ENCODE measurements at places on chromosomes 2 and 18.

DNA sequence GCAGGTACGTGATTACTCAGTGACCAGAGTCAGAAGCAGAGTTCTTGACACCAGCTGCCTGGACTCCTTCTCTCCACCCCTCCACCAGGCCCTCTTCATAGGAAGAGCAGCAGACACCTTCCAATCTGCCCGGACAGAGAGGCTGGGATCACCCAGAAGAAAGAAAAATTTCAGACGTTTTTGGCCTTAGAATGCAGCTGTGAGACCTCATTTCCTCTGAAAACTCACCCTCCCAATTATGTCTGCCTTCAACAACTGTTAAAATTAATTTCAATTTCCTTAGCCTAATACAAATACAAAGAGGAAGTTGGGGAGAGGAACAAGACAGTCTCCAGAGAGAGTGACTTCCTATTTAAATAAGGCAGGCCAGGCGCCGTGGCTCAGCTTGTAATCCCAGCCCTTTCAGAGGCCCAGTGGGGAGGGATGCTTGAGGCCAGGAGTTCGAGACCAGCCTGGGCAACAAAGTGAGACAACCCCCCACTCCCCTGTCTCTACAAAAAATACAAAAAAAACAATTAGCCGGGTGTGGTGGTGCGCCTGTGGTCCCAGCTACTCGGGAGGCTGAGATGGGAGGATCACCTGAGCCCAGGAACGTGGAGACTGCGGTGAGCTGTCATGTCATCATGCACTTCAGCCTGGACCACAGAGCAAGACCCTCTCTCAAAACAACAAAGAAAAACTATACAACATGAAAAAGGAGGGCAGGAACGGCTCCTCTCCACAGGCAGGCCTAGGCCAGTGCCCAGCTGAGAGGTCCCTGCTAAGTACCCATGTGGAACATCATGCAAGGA, 1.6 kb downstream of the SLC66A2 start:
- no peak for DNase-seq

- DNase-seq, result peak; percentile 17
These were observed 143.3 kb upstream of the KLHL29 start for GRCh38 chr2:23241611-23242245.

GRCh38 chr2:221571551-221572218, 419 bp downstream of the EPHA4 start:
- peak; percentile 30 for DNase-seq

GRCh38 chr18:69636529-69637301, 236.0 kb downstream of the DOK6 start:
- DNase-seq, result no peak

- no peak for DNase-seq
These were observed 211.1 kb downstream of the PTPRM start for GRCh38 chr18:7778181-7778580.

- DNase-seq, result peak; percentile 31
These were observed 57.6 kb downstream of the NPAS2 start for GRCh38 chr2:100877555-100877954.

GRCh38 chr18:551404-552061, 28.6 kb upstream of the CETN1 start:
- DNase-seq, result no peak

- DNase-seq, result no peak
These were observed 109.9 kb upstream of the CD302 start for GRCh38 chr2:159907909-159908308.

DNA sequence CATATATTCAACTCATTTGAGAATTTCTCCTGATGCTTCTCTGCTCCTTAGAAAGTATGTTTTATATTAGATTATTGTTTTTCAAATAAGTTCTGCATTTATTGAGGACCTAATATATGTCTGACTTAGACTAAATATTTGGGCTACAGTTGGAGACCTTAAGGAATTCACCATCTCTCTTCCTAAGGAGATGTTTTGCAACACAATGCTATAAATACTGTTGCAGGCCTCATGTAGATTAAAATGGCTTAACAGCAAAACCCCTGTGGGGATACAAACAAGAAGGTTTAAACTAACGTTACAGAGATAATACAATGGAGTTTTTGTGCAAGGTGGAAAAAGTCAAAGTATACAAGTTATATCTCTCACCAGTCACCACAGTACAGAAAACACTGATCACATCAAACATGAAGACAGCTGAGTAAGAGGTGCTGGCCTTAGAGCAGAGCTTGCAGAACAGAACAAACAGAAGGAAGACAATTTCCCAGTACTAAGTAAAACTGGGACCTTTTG, 20.1 kb upstream of the BMPR2 start:
- DNase-seq, result no peak

- DNase-seq, result no peak
These were observed 60.9 kb downstream of the HDAC4 start for GRCh38 chr2:239339726-239340601.

GRCh38 chr18:25144820-25145219, 207.1 kb downstream of the ZNF521 start:
- no peak for DNase-seq

- DNase-seq, result no peak
These were observed 79.7 kb upstream of the MAP4K4 start for GRCh38 chr2:101617796-101618195.

- DNase-seq, result no peak
These were observed 92.5 kb upstream of the IL1R2 start for GRCh38 chr2:101899265-101899664.

- DNase-seq, result no peak
These were observed 69.4 kb upstream of the DSC1 start for GRCh38 chr18:31232013-31232412.

GRCh38 chr2:190696792-190697398, 48.0 kb downstream of the NAB1 start:
- no peak for DNase-seq

DNA sequence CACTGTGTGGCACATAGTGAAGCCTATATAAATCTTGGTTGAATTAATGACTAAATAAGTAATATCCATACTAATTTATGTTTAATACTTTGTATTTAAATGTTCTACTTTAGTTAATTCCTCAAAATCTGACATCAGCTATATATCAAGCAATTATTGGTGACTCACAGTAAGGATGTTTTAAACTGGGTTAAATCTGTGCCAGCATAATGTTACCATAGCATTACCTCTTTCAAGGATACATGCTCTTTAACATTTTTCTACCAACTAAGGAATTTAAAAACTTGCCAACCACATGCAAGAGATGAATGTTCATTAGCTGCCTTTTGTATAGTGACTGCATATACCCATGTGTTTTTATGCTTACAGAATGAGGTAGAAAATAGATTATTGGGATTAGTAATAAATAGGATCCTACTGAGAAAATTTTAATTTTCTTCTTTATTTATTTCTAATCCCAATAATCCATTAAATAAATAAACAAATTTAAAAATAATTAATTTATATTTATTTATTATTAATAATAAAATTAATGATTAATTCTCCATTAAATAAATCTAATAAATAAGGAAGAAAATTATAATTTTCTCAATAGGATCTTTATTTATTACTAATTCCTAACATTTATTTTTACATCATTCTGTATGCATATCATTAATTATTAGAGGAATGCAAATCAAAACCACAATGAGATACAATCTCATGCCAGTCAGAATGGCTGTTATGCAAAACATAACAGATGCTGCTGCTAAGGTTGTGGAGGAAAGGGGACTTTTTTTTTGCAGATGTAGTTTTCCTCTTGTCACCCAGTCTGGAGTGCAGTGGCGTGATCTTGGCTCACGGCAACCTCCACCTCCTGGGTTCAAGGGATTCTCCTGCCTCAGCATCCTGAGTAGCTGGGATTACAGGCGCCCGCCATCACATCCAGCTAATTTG, 410.7 kb upstream of the DSEL start:
- no peak for DNase-seq

GRCh38 chr2:217873371-217873770, 129.4 kb downstream of the TNS1 start:
- no peak for DNase-seq

DNA sequence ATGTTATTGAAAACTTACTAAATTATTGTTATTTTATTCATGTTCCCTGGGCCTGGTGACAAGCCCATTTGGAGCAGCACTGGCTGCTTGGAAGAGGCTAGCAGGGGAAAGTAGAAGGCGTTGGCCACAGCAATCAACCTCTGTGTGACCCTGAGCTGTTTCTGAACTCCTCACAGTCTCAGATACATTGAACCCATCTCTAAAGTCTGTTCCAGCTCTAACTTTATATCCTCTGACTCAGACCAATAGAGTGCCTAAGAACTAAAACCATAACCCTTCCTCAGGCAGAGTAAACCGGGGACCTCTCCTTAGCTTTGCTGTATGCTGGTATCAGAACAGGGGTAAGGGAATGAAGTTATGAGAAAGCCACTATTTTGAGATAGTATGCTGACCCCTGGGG, 96.4 kb upstream of the NOL4 start:
- DNase-seq, result no peak

- DNase-seq, result peak; percentile 61
These were observed 87.3 kb downstream of the HNRNPLL start for GRCh38 chr2:38515155-38516074.

DNA sequence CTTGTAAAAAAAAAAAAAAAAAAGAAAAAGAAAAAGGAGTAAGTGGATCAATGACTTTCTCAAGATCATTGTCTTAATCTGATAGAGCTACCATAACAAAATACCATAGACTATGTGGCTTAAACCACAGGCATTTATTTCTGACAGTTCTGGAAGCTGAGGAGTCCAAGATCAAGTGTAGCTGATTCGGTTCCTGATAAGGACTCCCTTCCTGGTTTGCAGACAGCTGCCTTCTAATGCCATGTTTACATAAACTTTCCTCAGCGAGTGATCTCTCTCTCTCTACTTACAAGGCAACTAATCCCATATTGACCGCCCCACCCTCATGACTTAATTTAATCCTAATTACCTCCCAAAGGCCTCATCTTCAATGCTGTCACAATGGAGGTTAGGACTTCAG, 36.5 kb upstream of the SIX2 start:
- no peak for DNase-seq

DNA sequence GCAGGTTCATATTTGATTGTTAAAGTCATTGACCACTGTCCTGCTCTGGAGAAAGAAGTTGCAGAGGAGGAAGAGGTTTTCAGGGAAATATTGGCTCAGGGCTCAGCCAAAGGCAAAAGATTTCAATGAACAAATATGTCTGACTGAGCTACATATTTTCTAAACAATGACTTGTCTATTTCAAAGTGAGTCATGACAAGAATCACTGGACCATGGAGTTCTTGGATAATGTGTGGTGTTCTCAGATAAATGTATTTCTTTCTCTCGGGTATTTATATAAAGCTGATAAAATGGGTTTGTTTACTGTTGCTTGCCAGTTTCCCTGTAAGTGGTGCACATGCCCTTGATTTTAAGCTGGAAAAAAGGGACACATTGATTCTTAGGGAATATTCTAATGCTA, 34.3 kb upstream of the RMP24 start:
- no peak for DNase-seq

- DNase-seq, result no peak
These were observed 72.2 kb downstream of the CELF4 start for GRCh38 chr18:37493352-37493935.

GRCh38 chr18:68394705-68395104, 320.2 kb downstream of the TMX3 start:
- DNase-seq, result peak; percentile 4

DNA sequence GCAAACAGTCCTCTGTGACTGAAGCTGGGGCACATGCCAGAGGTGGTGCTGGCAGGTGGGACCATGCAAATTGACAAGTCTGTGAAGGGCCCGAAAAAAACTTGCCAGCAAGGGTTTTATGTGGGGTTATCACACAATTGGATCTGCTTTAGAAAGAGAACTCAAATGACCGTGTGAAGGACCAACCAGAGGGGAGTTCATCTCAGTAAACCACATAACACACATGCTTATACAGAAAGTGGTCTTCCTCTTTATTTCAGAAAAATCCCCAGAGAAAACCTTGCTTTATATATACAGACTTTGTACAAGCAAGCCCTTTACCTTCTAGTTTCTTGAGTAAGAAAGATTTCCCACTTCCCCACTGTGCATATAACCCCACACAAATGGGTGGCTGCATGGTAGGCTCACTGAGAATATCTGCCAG, 46.7 kb downstream of the KIDINS220 start:
- DNase-seq, result no peak

DNA sequence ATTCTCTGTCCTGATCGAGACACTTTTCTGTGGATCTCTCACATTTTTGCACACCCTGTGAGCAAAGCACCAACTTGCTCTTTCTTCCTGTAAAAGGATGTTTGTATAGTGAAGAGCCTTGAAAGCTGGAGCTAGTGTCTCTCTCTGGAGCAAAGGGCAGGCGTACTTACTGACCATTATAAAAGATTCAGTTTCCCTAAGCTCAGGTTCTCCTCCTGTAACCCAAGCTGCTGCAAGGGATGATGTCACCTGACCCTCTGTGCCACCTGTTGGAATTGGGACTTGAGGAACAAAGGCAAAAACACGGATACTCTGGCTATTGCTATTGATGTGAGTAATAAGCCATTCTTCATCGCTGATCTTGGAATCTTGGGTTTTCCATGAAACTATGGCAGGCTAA, 52.6 kb upstream of the NEMP2 start:
- DNase-seq, result no peak

DNA sequence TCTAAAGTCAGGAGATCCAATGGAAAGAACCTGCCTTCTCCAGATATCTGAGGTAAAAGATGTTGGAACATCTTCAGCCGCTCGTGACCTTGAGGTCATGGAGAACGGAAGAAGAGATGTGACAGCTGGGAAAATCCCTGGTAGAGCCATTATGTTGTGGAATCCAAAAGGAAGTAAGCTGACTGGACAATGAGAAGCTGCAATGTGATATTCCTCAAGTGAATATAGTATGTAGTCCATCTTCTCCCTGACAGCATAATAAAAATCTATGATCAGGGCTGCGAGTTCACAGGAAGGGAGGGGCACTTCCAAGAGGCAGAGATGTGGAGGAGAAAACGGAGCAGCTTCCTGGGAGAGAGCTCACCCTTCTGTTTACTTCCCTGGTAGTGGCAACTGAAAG, 201.0 kb upstream of the SP5 start:
- no peak for DNase-seq

DNA sequence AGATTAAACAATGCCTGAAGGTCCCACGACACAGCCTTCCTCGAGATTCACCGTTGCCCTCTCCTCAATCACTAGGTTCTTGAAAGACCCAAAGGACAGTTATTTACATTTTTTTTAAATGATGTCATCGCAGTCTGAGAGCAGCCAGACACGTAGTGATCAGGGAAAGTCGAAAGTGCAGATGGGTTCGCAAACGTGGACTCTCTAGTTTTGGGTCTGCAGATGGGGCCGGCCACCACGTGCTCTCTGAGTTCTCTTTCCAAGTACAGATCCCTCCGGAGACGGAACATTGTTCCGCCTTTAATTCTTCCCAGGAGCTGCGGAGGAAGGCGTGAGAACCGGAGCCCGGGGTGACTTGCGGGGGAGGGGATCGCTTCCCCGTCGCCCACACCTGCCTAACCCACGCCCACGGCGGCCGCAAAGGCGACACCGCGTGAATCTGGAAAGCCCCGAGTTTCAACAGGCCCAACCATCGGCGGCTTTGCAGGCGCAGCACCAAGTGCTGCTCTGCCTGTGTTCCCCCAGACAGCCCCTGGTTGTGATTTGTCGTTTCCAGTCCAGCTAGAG, 54.3 kb downstream of the PKDCC start:
- DNase-seq, result peak; percentile 43

- DNase-seq, result no peak
These were observed 133.1 kb downstream of the MREG start for GRCh38 chr2:215879977-215880940.

All from H54 (cell line).